Thoracic aorta endothelial cell (primary cell): ENCODE measurements at places on chromosomes 5 and 9. TPM values are rescaled to one million over a fixed set of nuclear protein-coding genes. Genes with fewer than 3 reads are reported as not detected.

C1QTNF3 gene
- 0.57 and 0.80 TPM in 2 replicates for total RNA-seq

GHR gene
- total RNA-seq = 1.7 and 1.9 TPM in 2 replicates

RELL2 gene
- 3.1 and 3.7 TPM in 2 replicates for total RNA-seq

NFIB gene
- 175 and 191 TPM in 2 replicates for total RNA-seq

MRPS2 gene
- 30.5 and 39.3 TPM in 2 replicates for total RNA-seq
